NCI-H1092 treated with DMSO at 0.1 percent for 48 hours (cell line): ENCODE measurements at places on chromosomes 7 and 10.

- DNase-seq = no peak
Measured at GRCh38 chr7:155811895-155812761, at the start of gene SHH. Gene SHH, minus strand, starts transcription at chr7:155812463. Its CDS starts 341 bp downstream, at chr7:155812122.

GRCh38 chr7:118184565-118184940, 589 bp downstream of the LSM8 start:
- DNase-seq = peak; percentile 19

DNA sequence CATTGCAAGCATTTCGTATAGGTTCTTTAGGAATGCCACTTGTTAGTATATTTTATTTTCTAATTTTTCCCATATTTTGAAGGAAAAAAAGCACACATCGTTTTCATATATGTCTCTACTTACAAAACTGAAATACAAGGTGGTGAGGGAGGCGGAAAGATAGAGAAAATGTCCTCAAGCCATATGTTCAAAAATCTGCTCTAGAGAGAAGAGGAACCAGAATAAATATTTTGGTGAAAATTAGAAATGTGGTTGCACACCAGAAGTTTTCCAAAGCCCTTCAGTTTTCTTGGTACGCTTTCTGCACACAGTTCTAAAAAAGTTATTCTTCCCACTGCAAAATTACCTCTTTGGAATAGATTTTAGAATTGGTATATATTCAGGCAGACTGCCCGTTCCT, 107.4 kb upstream of the RHOBTB1 start:
- no peak for DNase-seq

DNA sequence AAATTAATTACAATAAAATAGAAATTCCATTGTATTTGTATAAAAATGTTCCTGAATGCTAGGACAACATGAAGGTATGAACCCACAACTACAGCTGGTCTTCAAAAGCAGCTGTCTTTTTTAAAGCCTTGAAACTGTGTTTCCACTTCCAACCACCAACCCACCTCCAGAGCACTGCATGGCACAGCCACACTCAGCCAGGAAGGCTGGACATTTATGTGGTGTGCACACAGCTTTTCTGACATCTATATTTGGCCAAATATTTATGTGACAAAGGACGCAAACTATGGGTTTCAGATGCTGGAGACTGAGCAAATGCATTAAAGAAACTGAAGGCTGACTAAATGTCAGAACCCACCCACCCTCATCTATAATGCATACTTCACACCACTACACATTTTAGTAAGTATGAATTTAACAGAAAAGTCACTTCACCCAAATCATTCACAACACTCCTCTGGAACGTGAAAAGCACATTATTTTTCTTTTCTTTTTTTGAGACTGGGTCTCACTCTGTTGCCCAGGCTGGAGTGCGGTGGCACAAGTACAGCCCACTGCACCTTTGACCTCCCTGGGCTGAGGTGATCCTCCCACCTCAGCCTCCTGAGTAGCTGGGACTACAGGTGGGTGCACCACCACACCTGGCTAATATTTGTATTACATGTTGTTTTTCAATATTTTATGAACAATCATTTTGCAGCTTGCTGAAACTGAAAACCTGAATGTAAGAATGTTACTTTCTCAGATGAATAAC, 27.9 kb upstream of the DAGLB start:
- no peak for DNase-seq

- DNase-seq = no peak
Measured at GRCh38 chr7:135719688-135720087, 8.3 kb downstream of the SLC13A4 start.

GRCh38 chr7:134768243-134768642, 11.2 kb upstream of the CALD1 start:
- DNase-seq = no peak
